ENCODE measurements at places on chromosomes 5 and 9.

DNA sequence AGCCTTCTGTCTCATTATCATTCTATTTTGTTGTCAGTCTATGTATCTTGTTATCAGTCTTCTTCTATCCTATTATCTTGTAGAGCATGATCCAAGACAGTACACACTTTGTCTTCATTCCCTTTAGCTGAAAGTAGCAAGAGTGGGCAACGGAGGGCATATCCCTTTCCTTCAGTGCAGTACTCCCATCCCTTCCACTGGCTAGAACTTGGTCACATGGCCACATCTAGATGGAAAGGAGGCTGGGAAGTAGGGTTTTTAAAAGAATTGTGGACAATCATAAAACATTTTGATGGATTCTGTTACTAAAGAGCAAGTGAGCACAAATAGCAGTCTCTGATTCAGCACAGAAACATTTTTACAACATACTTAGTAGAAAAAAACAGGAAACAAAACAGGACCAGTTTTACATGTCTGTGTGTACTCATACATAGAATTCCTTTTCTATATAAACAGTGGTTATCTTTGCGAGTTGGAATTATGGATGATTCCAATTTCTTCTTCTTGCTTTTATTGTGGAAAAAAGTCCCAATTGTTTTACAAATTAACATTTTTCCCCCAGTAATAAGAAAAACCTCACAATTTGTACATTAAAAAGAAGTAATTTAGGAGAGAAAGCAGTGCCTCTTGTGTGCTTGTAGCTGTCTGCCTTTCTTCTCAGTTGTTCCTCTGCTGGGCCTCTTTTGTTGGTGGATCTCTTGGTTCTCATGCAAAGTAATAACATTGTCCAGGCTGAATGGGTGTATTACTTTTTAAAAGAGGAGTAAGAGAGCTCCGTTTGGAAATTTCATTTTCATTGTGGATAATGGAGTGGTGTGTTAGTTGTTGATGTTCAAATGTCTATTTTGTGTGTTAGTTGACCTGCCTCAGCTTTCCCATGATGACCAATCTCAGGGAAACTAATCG lies 410.9 kb upstream of the TRPC7 start:
- peak; percentile 78 for DNase-seq

DNA sequence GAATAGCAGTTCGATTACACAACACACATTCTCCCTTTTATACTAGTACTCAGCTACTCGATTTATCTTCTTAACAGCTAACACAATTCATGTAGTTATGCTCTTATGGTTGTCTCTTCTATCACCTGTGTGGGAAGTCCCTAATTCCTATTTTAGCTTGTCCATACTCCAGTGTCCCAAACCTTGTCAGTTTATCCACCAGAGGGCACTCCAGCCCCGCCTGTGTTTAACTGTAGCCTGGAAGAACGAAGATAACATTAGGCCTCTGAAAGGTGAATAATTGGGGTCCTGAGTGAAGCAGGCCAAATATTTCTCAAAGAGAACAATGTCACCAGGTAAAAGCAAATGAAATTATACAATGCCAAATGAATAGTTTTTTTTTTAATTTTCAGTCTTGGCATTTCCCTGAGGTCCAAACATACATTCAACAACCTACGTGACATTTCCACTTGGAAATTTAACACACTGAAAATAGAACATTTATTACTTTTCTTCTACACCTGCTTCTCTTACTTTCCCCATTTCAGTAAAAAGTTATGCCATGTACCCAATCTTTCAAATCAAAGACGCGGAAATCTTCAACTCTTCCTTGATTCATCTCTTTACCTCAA lies 560.7 kb downstream of the HTR1A start:
- DNase-seq, result peak; percentile 14

- peak; percentile 48 for DNase-seq
Measured at GRCh38 chr5:142830241-142831008, 60.2 kb downstream of the ARHGAP26 start.

DNA sequence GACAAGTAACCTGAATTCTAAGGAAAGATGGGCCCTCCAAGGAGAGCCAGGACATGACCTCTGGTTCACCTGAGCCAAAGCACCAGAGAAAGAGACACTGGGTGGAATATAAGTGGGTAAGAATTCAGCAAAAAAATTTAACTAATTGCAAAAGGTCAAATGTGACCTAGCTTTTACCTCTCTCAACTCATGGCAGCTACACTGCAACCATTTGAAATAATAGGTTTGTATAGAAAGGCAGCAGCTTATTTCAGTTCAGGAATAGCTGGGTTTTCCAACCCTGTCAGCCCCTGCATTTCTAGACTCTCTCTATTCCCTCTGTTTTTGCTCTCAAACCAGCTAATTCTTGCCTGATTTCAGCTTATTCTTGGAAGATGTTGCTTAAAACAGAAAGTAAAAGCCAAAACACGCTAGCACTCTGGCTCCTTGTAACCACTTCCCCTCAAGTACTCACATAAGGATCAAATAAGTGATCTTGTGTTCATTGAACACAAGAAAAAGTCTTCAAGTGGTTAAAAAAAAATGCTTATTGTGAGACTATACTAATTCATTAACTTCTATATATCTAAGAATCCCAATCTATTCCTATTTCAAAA lies 101.1 kb upstream of the NR4A3 start:
- peak; percentile 1 for DNase-seq
